Stimulated activated CD4-positive, alpha-beta T cell treated with anti-CD3 and anti-CD28 coated beads, Interleukin-1b, Interleukin-23, amount 100 ng/mL, for 4 hours (primary cell): ENCODE measurements at places on chromosomes 11 and 22.

- DNase-seq, result no peak
These were observed 24.9 kb upstream of the TRIM21 start for GRCh38 chr11:4418403-4418802.

DNA sequence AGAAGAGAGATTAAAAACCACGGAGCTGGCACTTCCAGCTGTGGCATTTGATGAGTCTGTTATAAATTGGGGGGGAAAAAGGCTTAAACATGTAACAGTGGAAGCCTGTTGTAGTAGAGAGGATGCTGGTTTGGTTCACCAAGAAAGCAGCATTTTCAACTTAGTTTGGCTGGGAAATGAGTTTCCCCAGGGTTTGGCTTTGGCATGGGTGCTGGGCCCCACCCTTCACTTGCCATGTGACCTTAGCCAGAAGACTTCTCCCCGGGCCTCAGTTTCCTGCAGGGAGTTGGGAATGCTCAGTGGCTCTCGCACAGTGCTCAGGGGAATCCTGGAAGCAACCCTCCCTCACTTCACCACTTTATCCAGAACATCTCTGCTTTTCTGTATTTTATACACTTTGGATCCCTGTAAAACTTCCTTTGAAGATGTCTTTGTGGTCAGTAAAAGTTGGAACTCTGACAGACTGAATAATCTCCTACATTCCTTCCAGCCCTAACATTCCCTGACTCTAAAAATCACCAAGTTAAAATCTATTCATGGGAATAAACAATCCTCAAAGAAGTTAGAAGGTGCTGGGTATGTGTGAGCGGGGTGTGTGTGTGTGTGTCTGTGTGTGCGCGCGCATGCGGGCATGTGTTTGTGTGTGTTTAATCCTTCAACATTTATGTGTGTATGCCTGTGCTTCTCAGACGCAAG lies 166.0 kb downstream of the TENM4 start:
- no peak for DNase-seq

- no peak for DNase-seq
These were observed 58.3 kb upstream of the SORL1 start for GRCh38 chr11:121393855-121394254.

DNA sequence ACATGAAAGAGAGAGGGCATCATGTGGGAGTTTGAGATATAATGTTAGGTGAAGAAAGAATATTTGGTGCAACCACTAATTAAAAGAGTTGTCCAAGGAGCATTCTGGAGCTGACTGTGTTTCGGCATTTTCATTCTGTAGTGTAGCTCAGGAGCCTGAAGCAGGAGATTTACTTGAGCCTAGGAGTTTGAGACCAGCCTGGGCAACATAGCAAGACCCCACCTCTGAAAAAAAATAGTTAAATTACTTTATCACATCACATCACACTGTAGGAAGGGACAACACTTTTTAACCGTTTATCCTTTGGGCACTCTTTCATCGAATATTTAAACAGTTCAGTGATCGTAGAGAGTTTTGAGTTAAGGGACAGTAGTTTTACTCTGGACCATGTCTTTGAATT lies 50.3 kb upstream of the SLC25A18 start:
- no peak for DNase-seq

DNA sequence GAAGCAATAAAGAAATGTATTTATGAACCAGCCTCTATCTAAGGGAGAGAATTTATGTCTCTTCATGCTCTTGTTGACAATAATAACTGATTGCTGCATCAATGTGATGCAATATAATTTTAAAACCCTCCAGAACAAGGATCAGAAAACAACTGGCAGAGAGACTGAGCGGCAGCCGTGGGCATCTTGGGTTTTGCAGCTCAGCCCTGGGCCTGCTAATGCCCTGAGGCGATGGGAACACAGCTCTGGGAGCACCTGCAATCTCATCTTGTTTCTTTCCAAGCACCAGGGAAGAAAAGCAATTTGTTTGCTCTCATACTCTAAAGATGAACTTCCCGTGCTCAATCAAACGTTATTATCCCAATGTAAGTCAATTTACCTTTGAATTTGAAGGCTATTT lies 245.7 kb downstream of the ST3GAL4 start:
- DNase-seq, result no peak

- DNase-seq, result no peak
These were observed 31.1 kb upstream of the WT1 start for GRCh38 chr11:32466279-32466915.

DNA sequence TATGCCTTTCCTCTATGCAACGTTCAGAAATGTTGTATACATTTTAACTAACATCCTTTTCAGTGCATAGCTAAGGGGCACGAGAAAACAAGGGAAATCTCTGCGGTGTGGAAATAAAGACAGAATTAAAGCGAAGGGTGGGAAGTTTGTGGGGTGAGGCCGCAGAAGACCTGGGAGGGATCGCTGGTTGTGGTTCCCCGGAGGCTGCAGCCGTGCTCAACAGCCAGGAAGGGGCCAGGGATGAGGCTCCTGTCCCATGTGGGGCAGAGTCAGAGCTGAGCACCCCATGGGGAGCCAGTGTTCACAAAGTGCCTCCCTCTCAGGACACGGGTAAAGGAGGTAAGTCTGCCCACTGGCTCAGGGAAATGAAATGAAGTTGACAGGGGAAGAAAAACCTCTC lies 67.5 kb downstream of the MYEOV start:
- no peak for DNase-seq

GRCh38 chr11:119316729-119317591 lies at the start of gene MCAM:
Gene MCAM, minus strand, starts transcription at chr11:119317130. Its CDS starts 29 bp downstream, at chr11:119317101.
- no peak for DNase-seq

DNA sequence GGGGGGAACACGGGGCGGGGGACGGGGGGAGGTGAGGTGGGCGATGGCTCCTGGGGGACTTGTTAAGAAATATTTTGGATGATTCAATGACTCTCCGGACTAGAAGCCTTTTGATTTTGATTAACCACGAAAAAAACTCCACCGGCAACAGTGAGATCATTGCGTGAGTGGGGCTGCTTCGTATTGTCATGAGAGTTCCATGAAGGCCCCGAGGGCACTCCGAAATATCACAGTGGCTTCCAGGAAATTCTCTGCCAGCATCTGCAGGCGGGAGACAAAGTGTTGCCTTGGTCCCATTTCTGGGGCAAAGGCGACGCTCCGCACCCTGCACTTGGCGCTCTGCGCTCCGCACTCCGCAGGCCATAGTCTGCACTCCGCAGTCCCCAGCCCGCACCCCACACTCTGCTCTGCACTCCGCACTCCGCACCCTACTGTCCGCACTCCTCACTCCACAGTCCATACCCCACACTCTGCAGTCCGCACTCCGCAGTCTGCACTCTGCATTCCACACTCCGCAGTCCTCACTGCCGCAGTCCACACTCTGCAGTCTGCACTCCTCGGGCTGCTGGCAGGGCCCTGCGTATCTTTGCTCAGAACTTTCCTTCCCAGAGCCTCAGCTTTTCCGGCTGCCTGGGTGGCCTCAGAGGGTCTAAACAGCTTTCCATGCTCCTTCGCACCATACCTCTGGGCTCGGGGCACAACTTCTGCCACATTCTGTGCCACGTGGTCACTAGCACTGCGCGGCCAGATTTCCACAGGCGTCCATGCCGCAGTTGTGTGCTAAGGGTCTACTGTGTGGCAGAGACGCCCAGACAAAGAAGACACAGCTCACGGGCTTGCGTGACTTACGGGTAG lies 61.1 kb downstream of the LINC01488 start:
- DNase-seq, result no peak

DNA sequence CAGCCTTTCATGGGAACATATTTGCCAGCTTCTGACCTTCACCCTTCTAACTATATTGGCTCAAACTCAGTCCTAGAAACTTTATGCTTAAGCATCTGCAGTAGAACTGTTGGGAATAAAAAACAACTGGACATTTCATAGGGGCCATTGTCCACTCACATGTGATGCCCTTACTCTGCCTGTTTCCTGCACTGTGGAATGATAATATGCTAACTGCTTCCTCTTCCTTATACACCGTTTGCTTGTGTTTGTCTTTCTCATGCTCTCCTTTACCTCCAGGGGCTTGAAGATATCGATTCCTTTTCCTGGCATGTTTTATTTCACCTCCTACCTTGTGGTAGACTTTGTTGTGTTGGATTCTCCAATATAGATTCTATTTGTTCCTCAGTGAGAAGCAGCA lies 333.0 kb upstream of the DDI1 start:
- DNase-seq, result no peak
